ENCODE measurements at places on chromosomes 7 and 10. TPM values are rescaled to one million over a fixed set of nuclear protein-coding genes. Genes with fewer than 3 reads are reported as not detected.

- no peak for DNase-seq
Measured at GRCh38 chr10:2097937-2098336, 360.6 kb upstream of the ADARB2 start.

Gene LIPK
- total RNA-seq: not detected

DNA sequence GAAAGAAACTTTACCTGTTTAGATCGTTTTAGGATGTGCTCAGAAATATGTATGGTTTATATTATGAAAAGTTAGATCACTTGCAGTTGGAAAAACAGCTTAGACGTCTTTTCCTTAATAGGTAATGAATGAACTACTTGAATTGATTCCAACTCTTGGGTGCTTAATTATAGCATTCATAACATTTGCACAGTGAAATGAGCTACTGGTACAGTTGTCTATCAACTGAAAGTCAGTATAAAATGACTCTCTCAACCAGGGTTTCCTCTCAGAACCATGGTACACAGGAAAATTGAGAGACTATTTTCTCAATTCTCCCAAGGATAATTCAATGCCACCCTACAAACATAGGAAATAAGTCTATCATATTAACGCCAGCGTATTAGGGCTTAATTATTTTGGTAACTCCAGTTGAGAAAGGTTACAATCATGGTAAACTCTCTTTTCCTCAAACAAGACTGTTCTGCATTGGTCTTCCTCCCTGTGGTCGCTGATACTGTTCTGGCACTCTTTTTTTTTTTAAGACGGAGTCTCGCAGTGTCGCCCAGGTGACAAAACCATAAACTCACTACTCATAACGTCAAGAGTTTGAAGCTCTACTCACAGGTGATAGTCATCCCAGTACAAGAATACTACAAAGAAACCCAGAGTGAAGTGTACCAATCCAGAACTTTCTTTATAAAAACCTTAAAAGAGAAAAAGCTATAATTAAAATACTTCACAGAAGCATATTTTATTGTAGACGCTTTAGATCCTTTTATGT is 2.0 kb downstream of the ANLN start:
- no peak for DNase-seq

GRCh38 chr7:111492234-111492633 is 70.1 kb downstream of the IMMP2L start:
- DNase-seq: no peak

DNA sequence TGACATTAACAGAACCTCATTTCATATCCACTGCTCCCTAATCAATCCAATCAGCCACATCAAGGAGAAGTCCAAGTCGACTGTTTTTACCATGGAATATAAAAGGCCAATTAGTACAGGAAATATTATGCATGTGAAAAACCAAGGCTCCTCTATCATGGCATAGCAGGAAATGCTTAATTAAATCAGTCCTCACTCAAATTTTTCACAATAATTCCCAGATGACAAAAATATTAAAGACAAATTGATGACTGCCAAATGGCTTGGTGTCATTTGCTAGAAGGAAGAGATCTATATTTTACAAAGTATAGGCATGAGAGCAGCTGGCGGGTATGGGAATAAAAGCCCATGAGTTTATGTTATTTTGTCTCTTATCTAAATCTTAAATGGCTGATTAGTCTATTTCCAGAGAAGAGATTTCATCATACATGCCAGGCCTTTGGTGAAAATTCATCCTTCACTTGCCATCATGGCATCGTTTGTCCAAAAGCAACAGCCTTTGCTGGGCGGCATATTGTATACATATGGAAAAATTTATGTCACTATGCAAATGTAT is 219.6 kb downstream of the DGKB start:
- DNase-seq: no peak

DNA sequence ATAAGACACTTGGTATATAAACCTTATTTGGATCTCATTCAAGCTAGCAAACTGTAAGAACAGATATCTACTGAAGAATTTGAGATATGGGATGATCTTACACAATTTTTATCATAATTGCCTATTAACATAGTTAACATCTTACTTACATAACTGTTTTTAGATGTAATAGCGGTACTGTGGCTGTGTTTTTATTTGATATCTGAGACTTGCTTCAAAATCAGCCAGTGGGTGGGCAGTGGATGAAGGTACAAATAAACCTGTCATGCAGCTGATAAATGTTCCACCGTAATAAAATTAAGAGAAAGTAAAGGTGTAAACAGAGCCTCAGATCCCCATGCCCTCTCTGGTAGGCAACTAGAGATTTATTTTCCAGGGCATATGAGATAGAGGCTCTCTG is 28.4 kb upstream of the PTPRN2 start:
- DNase-seq: no peak

Gene DNAH11
- 0.32 TPM for total RNA-seq

GRCh38 chr10:11324761-11325321 is 286.6 kb downstream of the USP6NL start:
- DNase-seq: no peak

DNA sequence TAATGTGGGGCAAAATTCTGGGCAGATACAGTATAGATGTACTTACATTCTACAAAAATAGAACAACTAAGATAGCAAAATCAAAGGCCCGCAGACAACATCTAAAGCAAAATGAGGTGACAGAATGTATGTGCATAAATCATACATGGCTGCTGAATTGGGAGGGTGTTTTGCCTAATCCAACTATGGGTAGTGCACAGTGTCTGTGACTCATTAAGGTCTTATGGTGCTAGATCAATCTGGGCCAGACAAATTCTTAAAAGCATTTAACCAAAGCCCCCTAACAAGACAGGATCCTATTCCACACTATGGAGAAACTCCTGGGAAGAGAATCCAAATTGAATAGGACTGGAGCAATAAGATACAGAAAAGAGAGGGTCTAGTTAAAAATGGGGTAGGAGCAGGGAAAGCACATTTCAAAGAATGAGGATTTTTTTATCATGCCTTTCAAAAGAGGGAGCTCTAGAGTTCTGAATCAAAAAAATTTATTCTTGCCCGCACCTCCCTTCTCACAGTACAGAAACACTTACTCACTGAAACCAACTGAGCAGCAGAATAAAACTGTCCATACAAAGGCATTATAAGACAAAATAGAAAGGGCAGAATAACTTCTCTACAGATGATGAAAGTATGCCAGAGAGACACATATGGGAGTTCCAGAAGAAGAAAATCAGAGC is 181.3 kb downstream of the RNLS start:
- no peak for DNase-seq

- DNase-seq: no peak
Measured at GRCh38 chr7:116592445-116592844, 67.6 kb downstream of the CAV1 start.

GRCh38 chr7:127658970-127659630 is 7.1 kb downstream of the SND1 start:
- DNase-seq: no peak

DNA sequence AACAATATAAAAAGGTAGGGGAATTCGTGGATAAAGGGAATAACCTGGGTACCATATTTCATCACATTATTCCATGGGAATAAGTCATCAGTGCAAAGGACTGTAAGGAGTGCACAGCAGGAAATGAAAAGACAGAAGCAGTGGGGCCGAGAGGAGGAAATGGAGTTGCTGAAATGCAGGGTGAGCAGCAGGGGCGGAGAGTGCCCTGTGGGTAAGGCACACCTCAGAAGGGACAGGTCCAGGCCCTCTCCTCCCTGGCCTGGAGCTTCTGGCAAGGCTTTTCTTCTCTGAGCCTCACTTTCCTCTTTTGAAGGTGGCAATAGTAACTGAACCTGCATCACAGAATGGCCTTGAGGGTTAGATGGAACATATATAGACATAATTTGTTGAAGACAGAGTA is 26.2 kb downstream of the IKZF1 start:
- no peak for DNase-seq

Gene UCN3
- not detected for total RNA-seq

- DNase-seq: no peak
Measured at GRCh38 chr7:22093001-22093400, 147.3 kb upstream of the CDCA7L start.

GRCh38 chr10:8513155-8514147 is 459.0 kb downstream of the GATA3 start:
- DNase-seq: no peak

Gene FAS
- 92.5 TPM for total RNA-seq

- DNase-seq: no peak
Measured at GRCh38 chr7:88321694-88322093, 15.0 kb upstream of the STEAP4 start.

Gene RARRES2
- total RNA-seq: 93.9 TPM

- DNase-seq: no peak
Measured at GRCh38 chr7:141464551-141464950, 86.7 kb upstream of the AGK start.

Gene FGFR2
- 2.0 TPM for total RNA-seq

DNA sequence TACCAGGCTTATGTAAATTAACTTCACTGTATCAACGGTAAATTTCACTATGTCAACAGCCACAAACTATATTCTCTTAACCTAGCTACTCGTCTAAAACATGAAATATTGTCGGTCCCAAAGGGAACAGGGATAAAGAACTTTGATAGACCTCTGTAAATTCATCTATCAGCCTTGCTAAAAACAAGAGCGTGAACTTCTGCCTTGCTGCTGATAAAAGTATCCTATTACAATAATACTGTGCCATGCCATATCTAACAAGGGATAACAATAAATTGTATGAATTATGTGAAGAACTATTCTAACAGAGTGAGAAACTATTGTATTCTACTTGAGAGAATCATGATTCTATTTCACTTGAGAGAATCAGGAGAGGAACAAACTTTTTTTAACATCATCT is 117.2 kb downstream of the CNOT4 start:
- no peak for DNase-seq

DNA sequence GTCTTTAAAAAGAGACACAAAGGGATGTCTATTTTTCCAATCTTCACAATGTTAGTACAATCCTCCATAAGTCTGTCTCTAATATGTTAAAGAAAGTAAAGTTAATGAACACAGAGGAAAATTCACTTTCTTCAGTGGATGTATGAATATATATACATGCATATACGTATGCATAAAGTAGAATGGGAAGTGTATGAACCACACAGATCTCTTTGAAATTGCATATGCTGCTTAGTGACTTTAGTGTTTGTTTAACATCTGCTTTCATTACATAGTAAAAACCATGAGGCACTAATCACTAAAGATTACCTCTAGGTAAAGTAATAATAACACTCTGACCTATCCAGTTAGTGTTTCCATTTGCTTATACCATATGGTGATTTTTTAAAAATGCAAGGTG is 451.2 kb downstream of the SEMA3D start:
- no peak for DNase-seq

DNA sequence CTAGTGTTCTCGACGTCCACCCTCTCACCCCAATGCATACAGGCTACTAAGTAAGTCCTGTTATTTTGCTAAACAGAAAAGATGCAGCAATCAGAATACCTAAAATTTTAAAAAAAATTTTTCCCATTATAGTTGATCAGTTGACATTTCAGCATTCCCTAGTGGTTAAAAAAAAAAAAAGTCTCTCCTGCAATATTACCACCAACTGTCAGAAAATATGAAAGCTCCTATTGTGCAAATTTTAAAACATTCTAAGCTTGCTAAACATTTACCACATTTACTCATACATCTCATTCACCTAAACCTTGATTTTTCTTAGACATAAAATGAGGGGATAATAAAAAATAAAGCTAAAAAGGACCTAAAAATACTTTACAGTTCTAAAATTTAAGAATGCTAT is 165.6 kb downstream of the AVL9 start:
- DNase-seq: no peak

Gene ALOX5
- total RNA-seq: 40.6 TPM

DNA sequence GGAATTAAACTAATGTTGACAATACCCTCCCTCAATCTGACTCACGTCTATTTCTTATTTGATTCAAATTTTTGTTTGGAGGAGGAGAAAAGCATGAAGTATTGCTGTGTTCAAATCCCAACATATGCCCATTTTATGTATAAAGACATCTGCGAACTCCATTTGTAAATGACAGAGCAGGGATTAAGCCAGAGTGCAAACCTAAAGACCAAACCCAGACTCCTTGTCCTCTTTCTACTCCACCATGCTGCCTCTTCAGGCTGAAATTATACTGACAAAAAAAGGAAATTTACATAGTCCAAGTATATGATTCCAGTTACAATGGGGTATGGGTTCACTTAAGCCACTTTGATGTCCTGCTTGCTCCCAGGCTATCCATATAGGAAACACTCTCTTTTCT is 383.1 kb downstream of the ADRA2A start:
- DNase-seq: no peak

- DNase-seq: no peak
Measured at GRCh38 chr7:4850262-4850795, 11.5 kb downstream of the PAPOLB start.

DNA sequence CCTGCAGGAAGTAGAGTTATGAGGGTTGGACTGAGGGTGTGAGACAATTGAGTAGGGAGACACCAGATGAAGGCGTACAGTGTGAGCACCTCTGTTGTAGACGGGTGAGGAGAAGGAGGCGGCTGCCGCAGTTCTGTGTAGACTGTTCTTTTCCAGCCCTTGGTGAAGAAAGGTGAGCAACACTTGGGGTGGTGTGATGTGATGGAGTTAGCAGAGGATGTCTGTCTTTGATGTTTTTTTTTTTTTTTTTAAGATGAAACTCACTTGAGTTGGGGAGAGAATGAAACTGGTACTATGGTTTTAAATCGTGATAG is 42.8 kb upstream of the RNF216 start:
- no peak for DNase-seq

- DNase-seq: no peak
Measured at GRCh38 chr10:17006631-17007417, 122.8 kb downstream of the CUBN start.

DNA sequence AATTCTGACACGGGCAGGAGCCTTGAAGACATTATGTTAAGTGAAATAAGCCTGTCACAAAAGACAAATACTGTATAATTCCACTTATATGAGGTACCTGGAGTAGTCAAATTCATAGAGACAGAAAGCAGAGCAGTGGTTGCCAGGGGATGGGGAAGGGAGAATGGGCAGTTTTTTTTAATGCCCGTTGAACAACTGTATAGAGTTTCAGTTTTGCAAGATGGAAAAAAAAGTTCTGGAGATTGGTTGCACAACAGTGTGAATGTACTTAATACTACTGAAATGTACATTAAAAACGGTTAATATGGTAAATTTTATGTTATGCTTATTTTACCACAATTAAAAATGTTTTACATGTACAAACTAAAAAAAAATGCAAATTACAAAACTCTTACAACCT is 63.6 kb upstream of the EFCAB10 start:
- DNase-seq: no peak

- DNase-seq: no peak
Measured at GRCh38 chr10:128877936-128878335, 589.1 kb upstream of the MGMT start.

Gene COL28A1
- 0.25 TPM for total RNA-seq

Data from omental fat pad (tissue), 4 donors.